NCI-H82 (cell line): ENCODE measurements at places on chromosomes 2 and 18.

- no peak for DNase-seq
Observed at GRCh38 chr2:70399046-70399445, 97.2 kb upstream of the FAM136A start.

GRCh38 chr18:62420151-62420512, 95.0 kb downstream of the TNFRSF11A start:
- no peak for DNase-seq

- DNase-seq: no peak
Observed at GRCh38 chr2:64406407-64406774, 47.6 kb upstream of the LGALSL start.

- no peak for DNase-seq
Observed at GRCh38 chr18:13007248-13007560, 16.0 kb downstream of the CEP192 start.

GRCh38 chr18:45935591-45936335, 31.4 kb downstream of the EPG5 start:
- DNase-seq: no peak

DNA sequence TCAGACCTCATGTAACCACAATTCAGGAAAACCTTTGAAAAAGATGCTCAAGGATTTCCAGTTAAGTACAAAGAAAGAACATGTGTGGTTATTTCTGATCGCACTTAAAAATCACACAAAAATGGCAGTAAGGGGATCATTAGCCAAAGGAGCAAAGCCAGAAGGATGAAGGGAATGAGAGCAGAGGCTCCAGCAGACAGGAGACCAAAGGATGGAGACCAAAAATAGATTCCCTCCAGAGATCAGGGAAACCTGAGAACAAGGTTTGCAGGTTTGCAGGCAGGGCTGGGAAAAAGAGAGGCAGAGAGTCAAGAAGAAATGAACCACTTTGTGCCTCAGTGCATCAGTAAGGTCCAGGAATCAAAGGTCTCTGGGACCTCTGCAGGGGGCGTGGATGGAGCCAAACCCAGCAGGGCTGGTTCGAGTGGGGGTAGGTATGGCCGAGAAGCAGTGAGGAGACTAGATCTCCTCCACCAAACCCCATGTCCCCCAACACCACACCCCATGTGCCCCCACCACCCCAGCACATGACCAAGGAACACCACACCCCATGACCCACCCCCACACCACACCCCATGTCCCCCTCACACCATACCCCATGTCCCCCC, 98.5 kb upstream of the GPC1 start:
- no peak for DNase-seq

- DNase-seq: no peak
Observed at GRCh38 chr18:31116853-31117595, 14.8 kb upstream of the DSC2 start.

GRCh38 chr18:78447211-78447610, 532.4 kb upstream of the SALL3 start:
- no peak for DNase-seq

GRCh38 chr2:106995556-106995955, 109.6 kb upstream of the ST6GAL2 start:
- DNase-seq: no peak

- DNase-seq: no peak
Observed at GRCh38 chr2:74429487-74430451, 8.2 kb downstream of the WDR54 start.

GRCh38 chr2:226312155-226312554, 487.5 kb downstream of the IRS1 start:
- no peak for DNase-seq

GRCh38 chr2:197184959-197185586, 125.5 kb downstream of the ANKRD44 start:
- DNase-seq: no peak

GRCh38 chr2:159067971-159068370, 99.5 kb downstream of the TANC1 start:
- no peak for DNase-seq

GRCh38 chr18:39453882-39454281, 1888.3 kb upstream of the CELF4 start:
- no peak for DNase-seq

DNA sequence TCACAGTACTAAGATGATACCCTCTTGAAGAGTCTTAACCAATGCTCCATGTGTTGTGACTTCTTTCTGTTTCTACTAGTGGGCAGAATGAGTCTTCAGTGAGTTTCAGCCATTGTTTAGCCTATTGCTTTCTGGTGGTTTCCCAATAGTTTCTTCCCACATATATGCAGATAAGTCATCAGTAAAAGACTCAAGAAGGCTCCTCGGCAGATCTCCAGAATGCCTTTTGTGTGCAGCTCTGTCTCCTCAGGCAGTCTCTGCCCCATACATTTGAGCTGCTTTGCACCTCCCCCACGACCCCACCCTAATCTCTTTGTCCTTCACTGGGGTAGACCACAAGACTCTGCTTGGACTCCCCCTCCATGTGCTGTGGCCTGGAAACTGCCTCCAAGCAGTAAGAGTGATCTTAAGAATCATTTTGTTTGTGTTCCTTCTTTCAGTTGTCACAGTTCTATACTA, 71.6 kb upstream of the CHRNA1 start:
- peak; percentile 60 for DNase-seq

- DNase-seq: no peak
Observed at GRCh38 chr18:433960-434359, 66.5 kb downstream of the COLEC12 start.

GRCh38 chr2:27772804-27773203, 1.3 kb downstream of the MRPL33 start:
- no peak for DNase-seq

- no peak for DNase-seq
Observed at GRCh38 chr2:229235131-229235914, 35.8 kb downstream of the PID1 start.

DNA sequence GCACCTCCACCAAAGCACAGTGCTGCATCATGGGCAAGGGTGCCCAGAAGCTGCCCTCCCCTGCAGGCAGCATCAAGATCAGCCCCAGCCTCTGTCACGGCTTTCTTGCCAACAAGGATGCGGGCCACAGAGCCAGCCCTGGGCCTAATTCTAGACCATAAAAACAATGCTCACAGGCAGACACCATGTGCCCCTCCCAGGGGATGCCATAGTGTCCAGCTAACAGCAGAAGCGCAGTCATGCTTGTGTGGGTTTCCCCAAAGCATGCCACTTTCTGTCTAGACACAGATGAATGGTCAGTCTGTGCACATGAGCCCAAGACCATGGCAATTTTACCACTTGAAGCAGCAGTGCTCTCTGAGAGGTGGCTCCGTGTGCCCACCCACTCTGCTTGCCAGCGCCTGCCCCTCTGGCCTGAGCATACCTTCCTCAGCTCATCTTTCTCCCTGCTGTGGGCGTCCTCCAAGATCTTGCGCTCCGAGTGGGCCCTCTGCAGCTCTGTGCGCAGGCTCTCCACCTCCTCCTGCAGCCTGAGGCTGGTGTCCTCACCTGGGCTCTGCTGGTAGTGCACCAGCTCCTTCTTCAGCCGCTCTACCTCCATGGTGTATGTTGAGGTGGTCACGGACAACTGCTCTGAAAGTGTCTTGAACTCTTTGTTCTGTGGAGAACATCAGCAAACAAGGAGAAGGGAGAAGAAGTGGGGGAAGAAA, 81.3 kb upstream of the ACAA2 start:
- no peak for DNase-seq

- peak; percentile 38 for DNase-seq
Observed at GRCh38 chr18:9914584-9915290, 921 bp downstream of the VAPA start.

- DNase-seq: peak; percentile 73
Observed at GRCh38 chr2:207692206-207693065, 19.0 kb upstream of the CCNYL1 start.

GRCh38 chr2:220277445-220277975, 650.1 kb downstream of the SLC4A3 start:
- no peak for DNase-seq

DNA sequence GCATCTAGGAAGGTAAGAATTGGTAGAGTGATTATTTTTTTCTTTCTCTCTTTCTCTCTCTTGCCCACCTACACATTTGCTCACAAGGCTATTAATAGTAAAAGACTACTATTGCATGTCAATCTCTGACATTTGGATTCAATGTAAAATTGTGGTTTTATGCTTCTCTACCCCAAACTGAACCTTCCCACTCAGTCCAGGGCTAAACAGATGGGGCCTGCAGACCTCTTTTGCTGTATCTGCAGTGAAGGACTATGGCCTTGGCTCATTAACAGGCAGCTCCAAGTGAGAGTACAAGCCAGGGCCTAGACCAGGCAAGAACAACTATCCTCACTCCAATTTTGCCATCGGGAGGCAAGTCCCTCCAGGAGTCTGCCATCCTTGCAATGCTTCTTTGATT, 68.3 kb upstream of the ARL4C start:
- no peak for DNase-seq

GRCh38 chr2:42141687-42142546, 27.2 kb upstream of the EML4 start:
- DNase-seq: peak; percentile 43

- DNase-seq: no peak
Observed at GRCh38 chr2:190855245-190855644, 25.4 kb upstream of the GLS start.

GRCh38 chr18:75041586-75041985, 167.4 kb downstream of the PTGR3 start:
- DNase-seq: peak; percentile 36

DNA sequence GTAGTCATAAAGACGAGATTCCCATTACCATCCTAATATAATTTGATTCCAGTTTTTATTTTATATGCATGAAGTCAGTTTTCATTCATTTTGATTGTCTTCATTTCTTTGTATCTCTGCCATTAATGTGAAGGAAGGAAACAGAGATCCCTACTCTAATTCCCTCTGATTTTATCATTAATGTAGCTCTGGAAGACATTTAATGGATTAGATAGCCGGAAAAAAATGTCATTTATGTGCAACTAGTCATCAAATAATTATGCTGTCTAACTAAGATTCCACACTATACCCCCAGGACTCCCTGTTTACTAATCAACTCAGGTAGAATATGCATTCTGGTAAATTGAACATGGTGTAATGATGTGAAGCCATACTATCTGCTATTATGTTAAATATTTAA, 19.9 kb downstream of the RHBDD1 start:
- DNase-seq: no peak

DNA sequence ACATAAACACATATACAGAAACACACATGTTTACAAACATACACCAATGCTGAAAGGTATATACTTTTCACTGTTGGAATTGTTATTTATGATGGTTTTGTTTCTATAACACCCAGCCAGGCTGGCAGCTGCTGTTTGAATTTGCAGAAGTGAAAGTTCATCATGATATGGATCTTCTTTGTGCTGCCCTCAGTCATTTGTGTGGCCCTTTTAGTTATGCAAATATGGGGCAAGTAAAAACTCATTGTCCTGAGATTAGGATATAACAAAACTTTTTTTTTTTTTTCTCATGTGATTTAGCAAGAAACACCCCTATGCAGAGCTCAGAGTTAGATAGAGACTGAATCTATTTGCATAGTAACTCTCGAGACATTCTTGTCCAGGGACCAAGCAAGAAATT, 714.1 kb downstream of the KCNJ3 start:
- no peak for DNase-seq

DNA sequence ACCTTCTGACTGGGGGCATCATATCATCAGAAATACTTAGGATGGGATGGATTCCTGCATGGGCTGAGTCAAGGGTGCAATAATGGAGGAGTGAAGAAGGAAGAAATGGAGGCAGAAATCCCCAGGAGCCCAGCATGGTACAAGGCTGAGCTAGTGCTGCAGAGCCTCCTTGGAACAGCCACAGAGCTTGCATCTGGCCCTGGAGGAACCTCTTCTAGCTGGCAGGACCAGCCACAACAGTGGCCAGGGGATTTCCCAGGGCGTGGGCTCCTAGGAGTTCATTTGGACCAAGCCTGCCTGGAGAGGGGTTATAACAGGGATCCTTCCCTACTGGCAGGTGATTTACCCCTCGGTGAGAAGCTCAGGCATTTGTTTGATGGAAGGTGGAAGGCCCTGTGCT, 4.7 kb upstream of the IL37 start:
- no peak for DNase-seq

DNA sequence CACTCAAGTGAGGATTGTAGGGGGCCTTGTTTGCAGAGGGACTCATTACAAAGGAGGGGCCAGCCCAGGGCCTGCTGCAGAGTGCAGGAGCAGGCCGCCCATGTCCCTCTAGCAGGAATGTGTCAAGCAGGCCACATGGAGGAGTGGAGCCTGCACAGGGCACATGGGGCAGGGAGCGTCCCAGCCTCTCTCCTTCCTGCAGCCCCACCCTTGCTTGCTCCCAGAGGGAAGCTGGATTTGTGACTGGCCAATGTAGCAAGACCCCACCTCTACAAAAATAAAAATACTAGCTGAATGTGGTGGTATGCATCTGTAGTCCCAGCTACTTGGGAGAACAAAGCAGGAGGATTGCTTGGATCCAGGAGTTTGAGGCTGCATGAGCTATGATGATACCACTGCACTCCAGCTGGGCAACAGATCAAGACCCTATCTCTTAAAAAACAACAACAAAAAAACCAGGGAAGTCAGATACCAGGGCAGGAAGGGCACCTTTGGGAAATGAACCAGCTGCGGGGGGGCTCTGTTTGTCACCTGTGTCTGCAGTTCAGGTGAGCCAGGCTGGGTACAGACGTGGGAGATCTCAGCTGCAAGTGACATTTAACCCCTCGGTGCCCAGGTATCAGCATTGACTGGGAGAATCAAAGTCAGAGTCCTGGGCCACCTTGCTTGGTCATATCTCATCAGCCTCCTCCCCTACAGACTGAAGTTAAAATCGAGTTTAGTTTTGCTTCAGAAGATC, 27.7 kb downstream of the IMPA2 start:
- no peak for DNase-seq

GRCh38 chr2:238597638-238598528, 171.2 kb downstream of the ASB1 start:
- DNase-seq: no peak

GRCh38 chr18:5759194-5759593, 136.1 kb downstream of the TMEM200C start:
- DNase-seq: no peak

DNA sequence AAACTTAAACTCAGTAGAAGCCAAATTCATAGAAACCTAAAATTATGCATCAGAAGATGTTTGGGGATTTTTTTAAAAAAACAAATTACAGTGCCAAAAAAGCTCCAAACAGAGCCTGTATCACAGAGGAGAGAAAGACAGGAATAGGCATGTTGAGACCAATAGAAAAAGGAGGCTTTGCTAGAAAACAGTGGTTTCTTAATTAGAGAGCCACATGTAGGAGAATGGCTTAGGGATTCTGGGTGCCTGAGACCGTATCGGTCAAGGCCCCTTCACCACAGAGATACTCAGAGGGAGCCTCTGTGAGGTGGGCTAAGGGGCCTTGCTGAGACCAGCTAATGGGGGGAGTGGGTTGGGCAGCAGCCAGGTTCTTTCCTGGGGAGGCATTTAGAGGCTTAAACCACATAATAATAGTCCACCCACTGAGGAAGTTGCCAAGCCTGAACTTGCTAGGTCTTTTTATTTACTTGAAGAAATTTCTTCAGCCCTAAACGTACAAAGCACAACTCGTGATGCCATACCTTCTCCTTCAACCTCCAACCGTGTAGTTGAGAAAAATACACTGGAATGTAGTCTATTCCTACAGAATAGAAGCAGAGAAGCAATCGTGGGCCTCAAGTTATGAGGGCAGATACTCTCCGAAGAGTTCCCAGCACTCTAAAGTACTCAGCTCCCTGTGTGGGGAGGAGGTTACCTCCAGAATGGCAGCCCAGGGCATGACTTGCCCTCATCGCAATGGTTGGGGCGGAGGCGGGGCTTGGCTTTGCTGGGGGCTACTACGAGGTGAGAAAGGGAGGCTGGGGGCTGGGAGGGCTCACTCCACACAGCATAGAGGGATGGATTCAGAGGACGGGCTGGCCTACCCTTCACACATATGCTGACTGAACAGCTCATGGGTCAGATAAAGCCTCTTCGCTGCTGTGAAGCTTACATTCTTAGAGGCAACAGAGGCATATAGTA, 237.9 kb downstream of the TPGS2 start:
- no peak for DNase-seq
